Liver (tissue), 10 donors: ENCODE measurements at places on chromosomes 3 and 15. TPM values are rescaled to one million over a fixed set of nuclear protein-coding genes. Genes with fewer than 3 reads are reported as not detected.

The PPM1M gene
- polyA plus RNA-seq = 3.8 TPM

GRCh38 chr3:112889357-112889756 lies 42.7 kb upstream of the CD200R1L start:
- no peak overlapping the region for H3K4me3 ChIP-seq
- no peaks in the 10 kb centered on the region for H3K4me1 ChIP-seq
- no peaks in the 10 kb centered on the region for H3K36me3 ChIP-seq
- no peak for DNase-seq

- no peak overlapping the region for H3K27ac ChIP-seq
- H3K4me1 ChIP-seq = no peaks in the 10 kb centered on the region
- H3K4me3 ChIP-seq = no peak overlapping the region
Observed at GRCh38 chr3:134299185-134299887, 48.7 kb upstream of the RYK start.

- H3K36me3 ChIP-seq = no peaks in the 10 kb centered on the region
- no peak overlapping the region for H3K4me3 ChIP-seq
- no peaks in the 10 kb centered on the region for H3K27me3 ChIP-seq
- peak overlapping the region; percentile 33 for H3K27ac ChIP-seq
Observed at GRCh38 chr3:8460815-8461456, 40.7 kb upstream of the LMCD1 start.

GRCh38 chr15:66646308-66646707 lies 55.7 kb upstream of the SMAD6 start:
- DNase-seq = no peak
- H3K36me3 ChIP-seq = no peaks in the 10 kb centered on the region
- no peak overlapping the region for H3K4me3 ChIP-seq
- no peaks in the 10 kb centered on the region for H3K27me3 ChIP-seq
- peaks cover 58% of the 10 kb centered on the region for H3K4me1 ChIP-seq
